ENCODE measurements at places on chromosomes 1 and 21.

- no peak for DNase-seq
Observed at GRCh38 chr1:160474392-160475242, 48.4 kb downstream of the SLAMF6 start.

DNA sequence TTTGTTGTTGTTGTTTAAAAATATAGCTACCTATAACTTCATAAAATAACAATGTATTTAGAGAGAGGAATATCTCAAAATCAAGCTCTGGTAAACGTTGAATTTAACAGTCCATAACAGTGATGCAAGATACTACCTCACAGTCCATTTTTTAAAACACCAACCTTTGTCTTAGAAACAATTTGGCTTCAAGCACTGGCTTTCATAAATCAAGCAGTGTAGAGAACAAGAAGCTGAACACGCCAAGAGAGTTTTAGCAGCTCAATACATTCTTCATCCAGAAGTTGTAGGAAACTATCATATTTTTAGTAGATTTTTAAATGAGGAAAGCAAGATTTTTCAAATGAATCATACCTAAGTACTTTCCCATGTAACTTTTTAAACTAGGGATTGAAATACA, 334.3 kb upstream of the ADAMTS5 start:
- DNase-seq, result no peak

- DNase-seq, result no peak
Observed at GRCh38 chr1:151108331-151108730, 37.8 kb downstream of the GABPB2 start.

GRCh38 chr1:243325305-243325890, 69.6 kb downstream of the SDCCAG8 start:
- peak; percentile 57 for DNase-seq

GRCh38 chr1:239458144-239458500, 71.8 kb downstream of the CHRM3 start:
- no peak for DNase-seq

DNA sequence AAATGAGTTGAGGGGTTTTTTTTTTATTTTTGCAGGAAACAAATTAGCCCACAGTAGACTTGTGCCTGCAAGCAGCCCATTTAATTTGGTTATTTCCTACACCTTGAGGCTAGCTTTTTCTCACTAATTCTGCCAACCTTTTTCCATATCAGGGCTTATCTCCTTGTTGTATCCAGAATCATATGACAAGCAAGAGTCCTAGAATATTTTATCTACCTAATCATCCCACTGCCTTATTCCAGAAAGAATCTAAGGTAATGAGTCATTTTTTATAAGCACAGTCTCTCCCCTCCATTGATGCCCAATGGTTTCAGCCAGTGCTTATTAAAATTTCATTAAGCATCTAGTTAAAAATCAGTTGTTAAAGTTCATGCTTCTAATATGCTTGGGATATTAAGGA, 324.1 kb downstream of the BARHL2 start:
- DNase-seq, result no peak

DNA sequence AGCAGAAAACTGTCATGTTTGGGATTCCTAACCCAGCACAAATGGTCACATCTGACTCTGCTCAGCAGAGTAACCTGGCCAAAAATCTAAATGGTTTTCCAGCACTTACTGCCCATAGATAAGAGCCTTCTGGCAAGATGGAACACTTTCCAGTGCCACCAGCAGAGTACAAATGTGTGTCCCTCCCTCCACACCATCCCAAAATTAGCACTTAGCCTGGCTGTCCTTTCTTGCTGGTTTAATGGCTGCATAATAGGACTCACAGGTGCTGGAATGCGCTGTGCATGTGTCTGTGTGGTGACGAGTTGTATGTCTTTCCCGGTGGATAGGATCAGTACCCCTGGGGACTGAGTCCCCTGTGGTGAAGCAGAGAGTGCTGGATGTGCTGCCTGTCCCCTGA, 49.8 kb upstream of the GJB5 start:
- DNase-seq, result no peak

DNA sequence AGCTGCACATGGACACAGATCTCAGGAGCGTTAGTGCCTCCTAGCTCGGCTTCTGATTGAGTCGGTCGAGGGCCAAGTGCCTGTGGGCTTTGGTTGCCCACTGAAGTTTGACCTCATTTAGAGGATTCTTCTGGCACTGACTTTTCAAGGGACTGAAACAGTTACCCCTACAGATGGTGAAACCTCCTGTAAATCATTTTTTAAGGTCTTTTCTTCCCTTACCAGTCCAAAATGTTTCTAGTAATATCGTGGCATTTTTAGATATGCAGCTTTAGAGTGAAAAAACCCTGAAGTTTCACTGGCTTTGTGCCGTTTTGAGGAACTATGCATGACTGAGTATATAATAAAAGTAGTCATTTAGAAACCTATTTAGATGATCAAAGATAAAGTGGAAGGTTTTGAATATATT, 34.7 kb upstream of the L1TD1 start:
- DNase-seq, result no peak

- DNase-seq, result no peak
Observed at GRCh38 chr1:222757646-222758268, 20.8 kb downstream of the FAM177B start.

GRCh38 chr1:165927169-165927568, 99.8 kb downstream of the UCK2 start:
- DNase-seq, result no peak

- DNase-seq, result no peak
Observed at GRCh38 chr1:202966006-202966898, 805 bp downstream of the CYB5R1 start.

DNA sequence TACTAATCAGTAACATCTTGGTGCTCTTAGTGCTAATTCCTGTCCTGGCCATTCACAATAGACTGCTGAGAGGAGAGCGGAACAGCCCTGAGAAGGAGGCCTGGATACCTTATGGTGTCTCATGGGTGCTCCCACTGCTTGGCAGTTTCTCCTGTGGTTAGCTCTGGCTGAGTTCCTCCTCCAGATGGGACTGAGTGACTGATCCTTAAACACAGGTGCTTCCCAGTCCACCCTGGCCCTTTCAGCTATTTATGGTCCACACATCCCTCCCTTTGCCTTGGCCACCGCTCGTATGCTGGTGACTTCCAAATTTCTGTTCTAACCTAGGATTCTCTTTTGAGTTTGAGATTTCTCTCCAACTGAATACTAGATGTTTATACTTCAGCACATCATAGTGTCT, 157.0 kb upstream of the CACNA1E start:
- no peak for DNase-seq

DNA sequence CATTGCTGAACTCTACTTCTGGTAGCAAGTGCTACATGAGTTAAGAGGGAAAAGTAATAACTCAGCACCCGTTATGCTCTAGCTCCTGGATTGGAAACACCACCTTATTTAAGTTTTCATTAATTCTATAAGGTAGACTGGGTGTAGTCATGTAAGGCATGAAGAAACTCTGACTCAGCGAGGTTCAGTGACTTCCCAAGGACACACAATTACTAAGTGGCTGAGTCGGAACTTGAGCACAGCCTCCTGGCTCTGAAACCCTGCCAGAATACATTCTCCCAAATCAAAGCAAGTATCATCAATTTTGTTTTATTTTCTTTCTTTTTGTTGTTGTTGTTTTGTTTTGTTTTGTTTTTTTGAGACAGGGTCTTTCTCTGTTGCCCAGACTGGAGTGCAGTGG, 29.1 kb upstream of the SCCPDH start:
- no peak for DNase-seq

GRCh38 chr1:230499496-230499895, 73.4 kb upstream of the PGBD5 start:
- DNase-seq, result no peak

GRCh38 chr1:84975035-84975434, 21.9 kb downstream of the MCOLN2 start:
- no peak for DNase-seq

DNA sequence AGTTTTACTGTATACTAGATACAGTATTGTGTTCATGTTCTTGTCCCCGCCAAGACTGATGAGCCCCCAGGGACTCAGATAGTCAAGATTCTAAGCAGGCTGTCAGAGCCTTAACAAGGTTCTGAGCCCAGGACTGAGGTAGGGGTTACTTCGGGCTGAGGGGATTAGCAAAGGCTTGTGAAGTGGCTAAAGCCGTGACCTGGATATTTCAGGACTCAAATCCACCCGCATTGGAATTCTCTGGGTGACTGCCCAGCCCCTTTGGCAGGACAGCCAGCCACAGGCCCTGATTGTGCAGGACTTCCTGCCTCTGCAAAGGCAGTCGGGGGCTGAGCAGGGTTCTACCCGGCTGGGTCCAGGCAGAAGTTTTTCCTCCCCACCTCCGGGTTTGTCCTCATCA, at the start of gene PLA2G5:
TSS of gene PLA2G5 (plus strand) at position 321 of the 400 bp plus-strand sequence. CDS start 14,637 bp downstream, outside the sequence.
- DNase-seq, result peak; percentile 23

DNA sequence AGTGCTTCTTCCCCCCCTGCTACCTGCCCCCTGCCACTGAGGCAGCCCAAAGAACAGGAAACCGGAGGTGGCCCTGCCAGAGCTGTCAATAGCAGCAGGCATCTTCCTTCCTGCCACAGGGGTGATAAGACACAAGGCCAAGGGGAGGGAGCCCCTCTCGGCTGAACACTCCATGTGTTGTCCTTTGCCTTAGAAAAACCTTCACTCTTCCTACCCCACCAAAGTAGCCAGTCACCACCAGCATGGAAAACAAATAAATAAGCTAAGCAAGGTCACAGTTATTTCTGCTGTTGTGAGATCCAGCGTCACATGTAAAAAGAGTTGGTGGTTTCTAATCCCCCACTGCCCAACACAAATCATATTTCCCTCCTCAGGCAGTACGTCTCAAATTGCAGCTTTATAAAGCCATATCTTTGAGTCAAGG, 104.8 kb upstream of the DPT start:
- no peak for DNase-seq

- DNase-seq, result no peak
Observed at GRCh38 chr21:34949499-34949898, 99.6 kb downstream of the RUNX1 start.

DNA sequence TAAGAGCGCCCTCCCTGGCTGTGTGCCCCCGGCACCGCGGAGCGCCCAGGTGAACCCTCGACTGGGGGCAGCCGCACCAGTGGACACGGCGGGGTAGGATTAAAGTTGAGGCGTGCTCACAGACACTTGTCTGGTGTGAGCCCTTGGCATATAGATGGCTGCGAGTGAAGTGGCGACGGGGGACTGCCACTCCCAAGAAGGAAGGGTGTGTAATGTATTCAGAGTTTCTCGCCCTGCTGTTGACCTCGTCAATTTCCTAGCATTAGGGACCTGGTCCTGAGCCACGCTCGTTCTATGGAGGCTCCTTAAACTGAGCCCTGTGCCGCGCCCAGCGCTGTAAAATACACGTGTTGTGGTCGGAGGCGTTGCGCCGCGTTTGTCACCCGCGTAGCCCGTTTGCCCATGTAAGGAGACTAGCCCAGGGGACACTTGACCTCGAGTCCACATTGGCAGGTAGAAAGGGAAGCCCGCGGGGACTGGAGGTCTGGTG, 554 bp downstream of the EVA1C start:
- DNase-seq, result no peak

- no peak for DNase-seq
Observed at GRCh38 chr1:93567255-93567918, 114.2 kb downstream of the BCAR3 start.

- no peak for DNase-seq
Observed at GRCh38 chr1:14120895-14121294, 420.9 kb downstream of the PRDM2 start.

- no peak for DNase-seq
Observed at GRCh38 chr1:204991342-204991844, 51.6 kb upstream of the CNTN2 start.

DNA sequence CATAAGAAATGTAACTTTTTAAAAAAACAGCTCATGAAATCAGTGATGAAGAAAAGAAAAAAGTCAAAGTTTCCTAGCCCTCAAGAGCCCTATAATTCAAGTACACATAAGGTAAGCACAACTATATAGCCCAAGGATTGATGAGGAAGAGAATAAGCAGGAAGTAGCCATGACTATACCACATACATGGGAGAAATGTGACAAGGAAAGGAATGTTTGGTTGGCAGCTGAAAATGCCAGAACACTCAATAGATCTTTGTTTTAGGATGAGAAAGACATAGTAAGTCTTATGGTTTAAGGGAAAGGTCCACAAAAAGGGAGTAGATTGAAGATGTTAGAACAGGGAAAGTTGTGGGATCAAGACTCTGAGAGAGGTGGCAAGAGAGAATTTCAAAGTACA, 5.7 kb downstream of the DOCK7 start:
- no peak for DNase-seq

- DNase-seq, result no peak
Observed at GRCh38 chr1:180294711-180295110, 64.6 kb downstream of the LHX4 start.

DNA sequence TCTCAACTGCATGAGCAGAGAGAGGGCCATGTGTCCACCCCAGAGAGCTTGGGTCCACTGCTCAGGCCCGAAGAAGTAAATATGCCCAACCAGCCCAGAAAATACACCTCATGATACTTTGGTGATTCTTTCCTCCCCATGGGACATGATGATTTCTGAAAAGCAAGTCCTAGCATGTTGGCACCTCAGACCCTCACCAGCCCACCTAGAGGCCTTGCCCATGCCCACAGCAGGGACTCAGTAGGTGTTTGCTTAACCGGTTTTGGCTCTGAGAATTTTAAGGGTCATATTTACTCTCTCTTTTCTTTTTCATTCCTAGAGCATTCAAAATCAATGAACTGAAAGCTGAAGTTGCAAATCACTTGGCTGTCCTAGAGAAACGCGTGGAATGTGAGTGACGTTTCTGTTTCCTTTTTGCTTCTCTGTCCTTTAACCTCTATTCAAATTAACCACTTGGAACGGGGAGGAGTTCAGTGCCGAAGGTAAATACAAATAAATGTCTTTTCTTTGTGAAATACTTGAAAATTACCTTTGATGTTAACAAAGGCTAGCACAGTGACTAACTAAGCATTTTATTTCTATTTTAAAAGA, 79.7 kb downstream of the PDE9A start:
- no peak for DNase-seq

DNA sequence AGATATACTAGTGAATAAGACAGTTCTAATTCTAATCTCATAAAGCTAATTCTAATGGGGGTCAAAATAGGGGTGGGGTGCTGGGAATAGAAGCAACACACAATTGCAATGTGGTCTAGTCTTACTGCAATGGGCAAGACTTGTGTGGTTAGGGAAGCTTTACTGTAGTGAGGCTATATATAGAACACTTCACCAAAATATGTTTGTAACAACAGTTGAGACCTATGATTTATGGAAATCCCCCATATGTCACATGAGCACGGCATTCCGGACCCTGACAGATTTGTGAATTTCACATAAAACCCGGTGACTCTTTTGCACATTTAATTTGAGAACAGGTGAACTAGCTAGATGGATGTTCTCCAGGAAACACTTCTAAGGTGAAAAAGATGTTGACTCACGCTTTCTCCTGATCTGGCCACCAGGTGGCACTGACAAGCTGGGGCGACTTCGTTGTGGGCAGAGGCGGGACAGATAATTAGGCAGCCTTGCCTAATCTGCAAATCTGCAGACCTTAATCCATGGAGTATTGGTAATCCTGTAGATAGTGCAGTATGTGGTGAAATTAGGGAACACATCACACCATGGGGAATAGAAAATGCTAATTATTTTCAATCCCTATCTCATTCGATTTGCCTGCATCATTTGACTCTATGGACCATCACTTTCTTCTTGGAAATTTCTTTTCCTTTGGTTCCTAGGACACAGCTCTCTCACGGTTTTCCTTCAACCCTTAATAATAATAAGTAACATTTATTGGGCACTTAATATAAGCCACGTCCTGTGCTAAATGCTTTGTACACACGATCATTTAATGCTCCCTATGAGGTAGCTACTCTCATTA, 37.7 kb downstream of the KIAA0040 start:
- DNase-seq, result no peak

- DNase-seq, result no peak
Observed at GRCh38 chr1:6969762-6970161, 184.5 kb downstream of the CAMTA1 start.

- DNase-seq, result no peak
Observed at GRCh38 chr1:102782144-102782543, 326.2 kb downstream of the COL11A1 start.

Measured in spinal cord (tissue), 10 donors.